Stimulated activated CD8-positive, alpha-beta memory T cell treated with anti-CD3 and anti-CD28 coated beads, Interleukin-7, amount 100 ng/mL, for 1 hour (primary cell): ENCODE measurements at places on chromosomes 4 and X.

DNA sequence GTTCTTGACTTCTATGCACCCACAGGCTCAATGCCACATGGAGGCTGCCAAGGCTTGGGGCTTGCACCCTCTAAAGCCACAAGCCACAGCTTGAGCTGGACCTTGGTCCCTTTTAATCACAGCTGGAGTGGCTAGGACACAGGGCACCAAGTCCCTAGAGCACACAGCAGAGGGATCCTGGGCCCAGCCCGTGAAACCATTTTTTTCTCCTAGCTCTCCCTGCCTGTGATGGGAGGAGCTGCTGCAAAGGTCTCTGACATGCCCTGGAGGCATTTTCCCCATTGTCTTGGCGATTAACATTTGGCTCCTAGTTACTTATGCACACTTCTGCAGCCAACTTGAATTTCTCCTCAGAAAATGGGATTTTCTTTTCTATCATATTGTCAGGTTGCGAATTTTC is 410.9 kb downstream of the GRID2 start:
- DNase-seq, result no peak

DNA sequence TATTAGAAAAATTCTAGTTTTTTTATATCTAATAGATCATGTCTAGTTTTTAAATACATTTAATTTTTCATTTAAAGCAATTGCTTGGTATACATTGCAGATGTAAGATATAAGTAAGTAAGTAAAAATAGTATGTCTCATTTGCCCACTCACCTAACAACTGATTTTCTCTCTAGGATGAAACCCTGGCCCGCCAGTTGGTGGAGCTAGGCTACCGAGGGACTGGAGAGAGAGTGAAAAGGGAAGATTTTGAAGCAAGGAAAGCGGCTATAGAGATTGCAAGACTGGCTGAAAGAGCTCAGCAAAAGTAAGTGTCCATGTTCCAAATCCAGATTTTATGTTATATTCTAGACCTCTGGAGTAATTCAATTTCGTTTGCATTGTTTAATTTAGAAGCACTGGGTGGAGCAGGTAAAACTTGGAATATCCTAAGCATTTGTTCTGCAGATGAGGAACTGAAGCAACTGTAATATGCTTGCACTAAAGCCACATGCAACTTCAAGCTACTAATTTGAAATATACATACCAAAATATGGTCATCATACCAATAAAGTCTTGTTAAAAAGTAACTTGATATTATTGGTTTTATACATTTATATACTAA is 27.1 kb downstream of the CFAP299 start:
- peak; percentile 19 for DNase-seq

DNA sequence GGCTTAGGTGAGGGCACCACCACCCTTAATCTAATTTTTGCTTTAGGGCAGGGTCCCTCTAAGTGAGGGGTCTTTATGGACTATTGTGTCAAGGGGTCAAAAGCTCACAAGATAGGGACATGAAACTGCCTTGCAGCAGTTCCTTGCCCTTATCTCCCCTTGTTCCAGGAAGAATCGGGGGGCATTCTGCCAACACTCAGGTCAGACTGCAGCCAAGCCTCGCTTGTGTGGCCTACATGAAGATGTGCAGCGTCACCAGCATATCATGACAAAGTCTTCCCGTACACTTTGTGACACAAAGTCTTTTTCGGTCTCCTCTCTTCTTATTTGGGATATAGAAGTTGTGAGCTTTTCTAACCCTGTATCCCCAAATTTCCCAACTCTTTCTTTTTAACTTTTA is 17.5 kb upstream of the USP9X start:
- no peak for DNase-seq

GRCh38 chrX:154512879-154513553 is 3.0 kb downstream of the FAM3A start:
- no peak for DNase-seq

DNA sequence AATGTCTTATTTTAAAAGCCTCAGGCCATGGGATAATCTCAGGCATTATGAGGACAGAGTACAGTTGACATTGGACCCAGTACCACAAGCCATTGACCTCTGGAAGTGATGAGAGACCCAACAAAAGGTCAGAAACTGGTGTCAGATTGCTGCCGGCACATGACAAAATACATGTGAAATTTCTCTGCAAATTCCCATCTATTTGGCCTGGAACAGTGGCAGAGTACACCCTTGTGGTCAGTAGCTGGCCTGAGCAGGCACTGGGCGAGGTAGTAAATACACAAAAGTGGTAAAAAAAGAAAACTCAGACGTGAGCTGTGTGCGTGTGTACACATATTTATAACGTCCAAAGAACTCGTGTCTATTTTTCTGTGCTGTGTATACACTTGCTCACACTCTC is 155.5 kb downstream of the DHX15 start:
- DNase-seq, result no peak

- DNase-seq, result no peak
Measured at GRCh38 chr4:1220566-1220965, 28.4 kb downstream of the CTBP1 start.

DNA sequence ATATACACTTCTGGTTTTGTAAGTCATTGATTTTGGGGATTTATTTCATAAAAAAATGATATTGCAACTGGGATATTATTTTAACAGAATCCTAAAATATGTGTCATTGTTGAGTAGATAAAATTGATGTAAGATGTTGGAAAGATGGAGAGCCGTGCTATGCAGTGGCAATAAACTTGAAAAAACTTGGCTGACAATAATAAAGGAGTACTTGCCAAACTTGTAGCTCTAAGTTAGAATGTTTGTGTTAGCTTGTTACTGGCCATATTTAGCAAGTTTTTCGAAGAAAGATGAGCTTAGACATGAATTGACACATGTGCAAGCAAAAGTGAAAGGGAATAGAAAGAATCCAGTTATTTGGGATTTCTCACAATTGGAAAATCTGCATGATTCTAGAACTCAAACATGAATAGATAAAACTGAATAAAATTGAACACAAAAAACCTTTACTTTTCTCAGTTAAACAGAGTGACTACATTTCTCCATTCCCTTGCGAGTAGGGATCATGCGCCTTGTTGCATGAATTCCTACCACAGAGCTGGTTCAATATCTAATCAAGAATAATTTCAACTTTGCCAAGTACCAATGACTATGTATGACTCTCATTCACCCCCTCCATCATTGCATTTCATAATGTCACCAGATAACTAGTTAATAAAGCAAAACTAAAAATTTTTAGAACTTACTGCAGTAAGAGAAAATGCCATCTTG is 327.8 kb downstream of the CAMK2D start:
- no peak for DNase-seq

- DNase-seq, result no peak
Measured at GRCh38 chr4:51995647-51996220, 24.4 kb downstream of the LRRC66 start.

- no peak for DNase-seq
Measured at GRCh38 chr4:84110040-84110439, 389.1 kb downstream of the NKX6-1 start.

- DNase-seq, result no peak
Measured at GRCh38 chr4:179989975-179990374, 2253.2 kb upstream of the TENM3 start.

DNA sequence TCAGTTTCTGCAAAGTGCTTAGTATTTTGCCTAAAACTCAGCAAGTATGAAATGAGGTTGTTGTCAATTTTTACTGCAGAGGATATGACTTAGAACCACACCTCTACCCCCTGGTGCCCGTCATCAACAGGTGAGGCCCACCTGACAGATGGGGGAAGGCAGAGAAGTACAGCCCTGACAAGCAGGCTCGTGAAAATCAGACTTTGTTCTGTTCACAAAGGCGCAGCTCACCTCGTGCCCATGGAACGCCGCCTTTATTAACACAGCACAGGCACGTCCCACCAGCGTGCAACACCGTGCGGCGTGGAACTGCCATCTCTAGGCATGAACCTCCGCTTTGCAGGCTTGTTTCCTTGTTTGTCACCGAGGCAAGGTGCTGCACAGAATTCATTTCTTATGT is 13.3 kb downstream of the CYP4V2 start:
- no peak for DNase-seq

- no peak for DNase-seq
Measured at GRCh38 chr4:83599183-83599582, 63.3 kb downstream of the GPAT3 start.

DNA sequence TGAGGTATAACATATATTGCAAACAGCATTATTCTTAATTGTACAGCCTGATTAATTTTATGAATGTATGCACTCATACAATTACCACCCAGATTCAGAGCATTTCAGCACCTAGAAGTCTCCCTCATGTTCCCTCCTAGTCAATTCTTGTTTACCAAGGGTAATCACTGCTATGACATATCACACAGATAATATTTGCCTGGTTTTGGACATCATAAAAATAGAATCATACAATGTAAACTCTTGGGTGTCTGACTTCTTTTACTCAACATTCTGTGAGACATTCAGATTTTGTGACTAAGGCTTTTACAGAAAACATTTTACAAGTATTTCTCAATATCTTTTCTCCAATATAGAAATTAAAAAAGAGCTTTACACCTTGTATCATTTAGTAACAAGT is 66.9 kb downstream of the PTPN13 start:
- DNase-seq, result no peak

GRCh38 chr4:182245541-182246215 is 2.5 kb downstream of the TENM3 start:
- no peak for DNase-seq

- no peak for DNase-seq
Measured at GRCh38 chr4:77805840-77806239, 13.3 kb downstream of the CNOT6L start.

DNA sequence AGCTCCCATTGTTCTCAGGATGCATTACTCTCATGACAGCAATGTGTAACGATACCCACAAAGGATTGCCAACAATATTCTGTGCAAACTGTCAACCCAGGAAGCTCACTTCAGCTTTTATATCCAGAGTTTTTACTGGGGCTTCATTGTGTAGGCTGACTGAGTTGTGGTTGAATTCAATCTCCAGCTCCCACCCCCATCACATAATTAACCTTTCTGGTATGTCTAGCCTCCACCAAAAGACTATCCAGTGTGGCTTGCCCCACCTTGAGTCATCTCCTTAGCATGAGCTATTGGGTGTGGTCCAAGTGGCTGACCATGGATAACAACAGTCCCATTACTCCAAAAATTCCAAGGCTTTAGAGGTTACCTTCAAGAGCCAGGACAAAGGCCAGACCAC is 17.7 kb upstream of the TAB3 start:
- DNase-seq, result no peak

GRCh38 chr4:185888676-185889075 is 76.7 kb upstream of the SORBS2 start:
- no peak for DNase-seq

DNA sequence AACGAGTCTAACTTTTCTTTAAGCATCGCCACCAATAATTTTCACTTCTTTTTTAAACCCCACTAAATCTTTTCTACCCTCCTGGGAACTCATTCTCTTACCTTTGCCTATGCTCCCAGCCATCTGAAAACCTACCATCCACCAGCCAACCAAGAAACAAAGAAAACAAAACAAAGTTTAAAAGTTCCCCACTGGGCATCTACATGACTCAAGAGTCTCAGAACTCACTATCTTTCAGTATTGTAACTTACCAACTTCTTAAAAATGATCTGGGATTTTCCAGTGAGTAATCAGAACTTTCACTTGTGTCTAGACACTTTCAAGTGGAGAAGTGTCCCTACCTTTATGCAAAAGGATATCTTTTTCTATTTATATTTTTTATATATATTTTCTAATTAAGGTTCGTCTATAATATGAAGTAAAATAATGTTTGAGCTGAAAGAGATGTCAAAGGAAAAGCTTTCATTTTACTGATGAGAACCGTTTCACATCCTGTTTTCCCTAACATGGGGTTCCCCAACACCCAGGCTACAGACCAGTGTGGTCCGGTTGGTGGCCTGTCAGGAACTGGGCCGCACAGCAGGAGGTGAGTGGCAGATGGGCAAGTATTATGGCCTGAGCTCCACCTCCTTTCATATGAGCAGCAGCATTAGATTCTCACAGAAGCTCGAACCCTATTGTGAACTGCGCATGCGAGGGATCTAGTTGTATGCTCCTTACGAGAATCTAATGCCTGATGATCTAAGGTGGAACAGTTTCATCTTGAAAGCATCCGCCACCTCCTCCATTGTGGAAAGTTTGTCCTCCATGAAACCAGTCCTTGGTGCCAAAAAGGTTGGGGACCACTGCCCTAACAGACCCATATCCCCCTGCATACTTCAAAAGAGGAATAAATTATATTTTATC is 9.8 kb upstream of the TIGD2 start:
- DNase-seq, result no peak

DNA sequence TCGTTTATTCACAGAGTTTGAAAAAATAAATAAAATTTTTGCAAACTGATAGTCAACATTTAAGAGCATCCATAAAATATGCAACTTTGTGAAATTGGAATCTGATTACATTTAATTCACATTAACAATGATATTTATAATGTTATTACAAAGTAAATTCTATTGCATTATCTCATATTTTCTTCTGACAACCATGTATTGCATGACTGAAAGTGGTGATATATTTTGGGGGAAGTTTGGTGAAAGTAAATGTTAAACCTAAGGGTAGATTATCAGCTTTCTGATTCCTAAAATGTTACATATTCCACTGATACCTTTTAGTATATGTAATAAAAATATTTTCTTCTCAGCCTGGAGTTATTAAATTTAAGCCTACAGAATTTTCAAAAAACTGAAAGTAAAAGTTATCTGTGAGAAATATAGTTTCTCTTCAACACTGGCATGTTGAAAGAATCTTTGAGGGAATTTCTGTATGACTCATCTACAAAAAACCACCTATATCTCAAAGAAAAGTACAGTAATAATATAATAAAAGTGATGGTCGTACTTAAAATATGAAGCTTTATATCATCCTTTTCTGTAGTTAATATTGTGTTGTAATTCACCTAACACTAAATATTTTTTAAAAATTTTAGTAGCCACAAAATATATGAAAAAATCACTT is 1179.6 kb upstream of the PCDH7 start:
- DNase-seq, result no peak

- DNase-seq, result no peak
Measured at GRCh38 chrX:66030505-66031317, 9.2 kb downstream of the VSIG4 start.

GRCh38 chr4:77084019-77084639 is 8.3 kb upstream of the CCNI start:
- DNase-seq, result no peak

- no peak for DNase-seq
Measured at GRCh38 chrX:13377550-13377934, 57.7 kb upstream of the ATXN3L start.

GRCh38 chrX:133435544-133436124 is 20.3 kb upstream of the GPC4 start:
- DNase-seq, result no peak

- DNase-seq, result no peak
Measured at GRCh38 chr4:80215449-80216052, 18.2 kb downstream of the PRDM8 start.

GRCh38 chr4:168585168-168586091 is 88.6 kb downstream of the PALLD start:
- no peak for DNase-seq

- DNase-seq, result no peak
Measured at GRCh38 chr4:69828828-69829227, 31.1 kb downstream of the SULT1E1 start.

- no peak for DNase-seq
Measured at GRCh38 chr4:10405672-10406071, 51.6 kb downstream of the ZNF518B start.

- DNase-seq, result no peak
Measured at GRCh38 chr4:56215141-56215783, 172.0 kb downstream of the AASDH start.
